NCI-H524 (cell line): ENCODE measurements at places on chromosomes 16 and 17.

GRCh38 chr16:85943711-85944110 lies 44.7 kb downstream of the IRF8 start:
- DNase-seq: no peak

- no peak for DNase-seq
Observed at GRCh38 chr17:45794840-45795239, 10.7 kb downstream of the CRHR1 start.

DNA sequence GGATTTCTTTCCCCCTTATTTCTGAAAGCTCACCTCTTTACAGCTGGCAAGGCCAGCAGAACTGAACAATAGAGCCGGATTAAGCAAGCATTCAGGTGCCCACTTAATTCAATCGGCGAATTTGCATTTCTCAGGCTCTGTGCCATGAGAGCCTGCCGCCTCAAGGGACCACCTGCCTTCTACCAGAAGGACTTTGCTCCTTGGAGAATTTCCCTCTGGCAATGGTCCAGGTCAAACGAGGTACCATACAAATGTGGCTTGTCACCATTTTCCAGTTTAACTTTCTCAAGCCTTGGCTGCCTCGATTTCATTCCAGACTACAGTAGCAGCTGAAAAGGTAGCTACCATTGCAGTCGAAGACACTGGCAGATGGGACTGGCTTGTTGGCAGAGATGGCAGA lies 534.0 kb downstream of the MAF start:
- DNase-seq: peak; percentile 85

DNA sequence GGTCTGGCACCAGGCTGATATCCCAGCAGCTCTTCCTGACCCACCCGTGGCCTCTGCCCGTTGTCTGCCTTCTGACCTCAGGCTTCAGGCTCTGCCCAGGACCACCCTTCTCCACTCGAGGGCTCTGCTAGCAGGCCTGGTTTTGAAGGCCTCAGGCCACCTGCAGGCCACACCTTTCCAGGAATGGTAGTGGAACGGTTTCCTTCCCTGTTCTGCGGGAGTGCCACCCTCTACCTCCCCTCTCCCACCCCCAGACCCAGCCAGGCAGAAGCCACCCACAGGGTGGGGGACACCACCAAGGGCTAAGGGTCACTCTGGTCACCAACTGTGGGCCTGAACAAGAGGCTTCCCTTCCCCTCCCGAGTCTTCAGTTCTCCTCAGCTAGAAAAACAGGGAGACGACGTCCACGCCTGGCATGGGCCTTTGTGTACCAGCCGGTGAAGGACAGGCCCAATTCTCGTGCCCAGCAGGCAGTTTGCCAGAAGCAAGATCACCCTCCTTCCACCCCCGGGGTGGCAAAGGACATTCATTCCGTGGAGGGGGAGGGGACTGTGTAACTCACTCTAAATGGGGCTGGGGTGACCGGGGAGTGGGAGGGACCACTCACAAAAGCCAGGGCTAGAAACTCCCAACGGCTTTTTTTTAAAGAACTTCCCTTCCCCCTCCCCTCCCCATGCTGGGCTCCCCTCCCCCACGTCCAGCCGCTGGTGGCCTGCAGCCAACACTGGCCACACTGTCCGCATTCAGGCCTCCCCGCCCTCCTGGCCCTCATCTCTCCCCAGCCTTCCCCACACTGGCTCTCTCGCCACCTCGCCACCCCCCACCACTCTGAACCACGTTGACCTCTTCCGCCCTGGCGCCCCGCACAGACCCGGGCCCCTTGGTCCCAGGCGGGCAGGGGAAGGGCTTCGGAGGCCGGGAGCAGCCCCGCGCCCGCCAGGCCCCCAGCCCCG lies 7.7 kb downstream of the CBX4 start:
- DNase-seq: no peak
